HFFc6 (cell line): ENCODE measurements at places on chromosomes 3 and 15.

- no peak for DNase-seq
Observed at GRCh38 chr3:196055683-196056270, 26.1 kb downstream of the TFRC start.

DNA sequence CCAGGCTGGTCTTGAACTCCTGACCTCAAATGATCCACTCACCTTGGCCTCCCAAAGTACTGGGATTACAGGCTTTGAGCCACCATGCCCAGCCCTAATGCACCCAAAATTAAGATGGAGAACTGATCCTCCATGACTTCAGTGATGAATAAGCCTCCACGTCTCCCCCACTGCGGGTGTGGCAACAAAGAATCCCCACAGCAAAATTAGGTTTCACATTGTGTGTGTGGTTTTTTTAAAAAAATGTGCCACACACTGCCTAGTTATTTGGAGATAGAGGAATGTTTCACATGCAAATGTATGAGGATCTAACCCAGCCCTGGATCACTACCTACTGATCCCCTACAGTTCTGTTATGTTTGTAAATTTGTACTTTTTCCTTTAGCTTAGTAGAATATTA lies 17.3 kb downstream of the HDAC11 start:
- DNase-seq, result peak; percentile 24

GRCh38 chr3:139533781-139534454 lies 5.6 kb downstream of the RBP1 start:
- no peak for DNase-seq

DNA sequence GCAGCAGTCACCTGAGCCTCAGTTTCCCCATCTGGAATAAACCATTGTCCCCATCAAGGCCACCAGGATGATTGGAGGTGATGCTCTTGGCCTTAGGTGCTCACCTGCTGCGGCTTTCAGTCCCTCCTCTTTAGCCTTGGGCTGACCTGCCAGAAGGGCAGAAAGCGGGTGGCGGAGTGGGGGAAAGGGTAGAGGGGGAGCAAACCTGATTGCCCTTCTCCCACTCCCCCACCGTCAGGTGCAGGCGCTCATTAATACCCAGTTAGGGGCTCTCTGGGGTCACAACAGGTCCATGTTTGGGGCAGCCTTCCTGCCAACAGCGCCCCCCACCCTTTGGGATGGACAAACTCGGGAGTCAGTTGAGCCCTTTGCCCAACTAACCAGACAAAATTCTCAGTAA lies 50.5 kb downstream of the GRIP2 start:
- DNase-seq, result no peak

GRCh38 chr3:72888546-72889309 lies 882 bp downstream of the GXYLT2 start:
- DNase-seq, result no peak

DNA sequence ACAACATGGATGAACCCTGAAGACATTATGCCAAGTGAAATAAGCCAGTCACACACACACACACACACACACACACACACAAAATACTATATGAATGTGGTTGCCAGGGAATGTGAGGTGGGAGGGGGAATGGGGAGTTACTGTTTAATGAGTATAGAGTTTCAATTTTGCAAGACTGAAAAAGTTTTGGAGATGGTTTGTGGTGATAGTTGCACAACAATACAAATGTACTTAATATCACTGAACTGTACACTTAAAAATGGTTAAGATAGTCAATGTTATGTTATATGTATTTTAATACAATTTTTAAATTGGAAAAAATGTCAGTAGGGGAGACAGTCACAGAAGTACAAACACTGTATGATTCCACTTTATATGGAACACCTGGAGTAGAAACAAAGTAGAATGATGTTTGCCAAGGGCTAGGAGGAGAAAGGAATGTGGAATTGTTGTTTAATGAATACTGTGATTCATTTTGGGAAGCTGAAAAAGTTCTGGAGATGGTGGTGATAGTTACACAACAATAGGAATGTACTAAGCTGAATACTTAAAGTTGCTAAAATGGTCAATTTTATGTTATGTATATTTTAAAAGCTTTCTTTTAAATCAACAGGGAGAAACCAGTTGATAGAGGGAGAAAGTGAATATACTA lies 76.6 kb downstream of the RPL39L start:
- DNase-seq, result peak; percentile 48

- no peak for DNase-seq
Observed at GRCh38 chr15:59189241-59189640, 17.4 kb upstream of the LDHAL6B start.

DNA sequence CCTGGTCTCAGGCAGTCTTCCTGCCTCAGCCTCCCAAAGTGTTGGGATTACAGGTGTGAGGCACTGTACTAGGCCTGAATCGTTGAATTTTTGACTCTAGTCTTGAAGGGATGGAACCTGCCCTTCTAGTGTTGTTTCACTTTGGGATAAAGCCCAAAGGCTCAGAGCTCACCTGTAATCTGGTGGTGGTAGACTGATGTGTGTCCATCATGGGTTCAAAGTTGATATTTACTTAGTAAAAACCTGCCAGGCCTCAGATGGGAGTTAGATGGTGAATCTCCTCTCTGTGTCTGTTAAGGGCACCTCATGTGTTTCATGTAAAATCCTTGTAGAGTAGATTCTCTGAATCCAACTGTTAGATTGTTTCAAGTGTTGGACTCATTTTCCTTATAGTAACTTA lies 41.1 kb downstream of the FNDC3B start:
- DNase-seq, result no peak

GRCh38 chr3:36496684-36497633 lies 116.7 kb downstream of the STAC start:
- DNase-seq, result peak; percentile 12

DNA sequence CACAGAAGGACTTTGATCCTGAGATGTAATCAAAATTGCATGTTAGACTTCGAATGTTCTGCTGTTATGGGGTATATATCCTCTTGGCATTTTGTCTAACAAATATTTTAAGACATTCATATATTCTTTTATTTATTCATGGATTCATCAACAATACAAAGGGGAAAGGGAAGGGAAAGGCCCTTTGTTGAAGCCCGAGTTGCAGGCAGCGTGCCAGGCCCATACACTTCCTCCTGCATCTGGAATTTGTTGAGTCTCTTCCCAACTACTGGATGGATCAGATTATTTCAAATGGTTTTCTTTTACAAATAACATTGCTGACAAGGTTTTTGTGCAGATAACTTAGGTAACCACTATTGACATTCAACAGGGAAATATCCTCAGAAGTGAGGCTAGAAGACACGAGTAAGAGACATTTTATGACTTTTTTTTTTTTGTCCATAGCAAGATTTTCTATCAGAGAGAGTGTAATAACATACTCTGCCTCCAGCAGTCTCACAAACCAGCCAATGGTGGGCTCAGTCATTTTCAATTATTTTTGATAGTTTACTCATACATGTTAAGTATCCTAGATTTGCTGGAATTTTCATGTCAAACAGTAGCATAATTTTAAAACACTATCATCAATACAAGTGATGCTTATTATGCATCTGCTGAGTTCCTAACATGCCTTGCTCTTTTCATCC lies 94.3 kb downstream of the RPL39L start:
- DNase-seq, result no peak

DNA sequence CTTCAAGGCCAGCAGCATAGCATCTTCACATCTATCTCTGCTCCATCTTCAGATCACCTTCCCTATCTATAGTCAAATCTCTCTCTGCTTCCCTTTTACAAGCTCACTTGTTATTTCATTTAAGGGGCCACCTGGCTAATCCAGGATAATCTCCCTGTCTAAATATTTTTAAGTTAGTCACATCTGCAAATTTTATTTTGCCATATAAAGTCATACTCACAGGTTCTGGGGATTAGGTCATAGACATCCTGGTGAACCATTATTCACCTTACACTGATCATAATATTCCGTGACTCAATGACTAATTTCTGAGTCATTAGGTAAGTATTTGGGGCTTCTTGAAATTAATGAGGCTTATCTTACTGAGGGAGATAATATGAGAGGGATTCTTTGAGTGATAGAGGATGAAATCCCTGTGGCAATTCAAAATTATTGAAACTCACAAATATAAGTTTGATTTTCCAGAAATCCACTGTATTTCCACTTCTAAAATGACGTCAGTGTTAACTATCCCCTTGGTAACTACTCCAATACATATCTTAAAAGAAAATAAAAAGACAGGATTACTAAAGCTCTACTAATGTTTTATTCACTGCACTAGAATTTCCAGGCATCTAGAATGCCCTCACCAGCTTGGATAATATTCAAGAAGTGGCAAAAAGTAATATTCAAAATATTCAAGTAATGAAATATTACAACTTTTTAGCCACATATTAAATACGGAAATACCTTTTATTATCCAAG lies 93.7 kb upstream of the RBMS3 start:
- DNase-seq, result peak; percentile 88

DNA sequence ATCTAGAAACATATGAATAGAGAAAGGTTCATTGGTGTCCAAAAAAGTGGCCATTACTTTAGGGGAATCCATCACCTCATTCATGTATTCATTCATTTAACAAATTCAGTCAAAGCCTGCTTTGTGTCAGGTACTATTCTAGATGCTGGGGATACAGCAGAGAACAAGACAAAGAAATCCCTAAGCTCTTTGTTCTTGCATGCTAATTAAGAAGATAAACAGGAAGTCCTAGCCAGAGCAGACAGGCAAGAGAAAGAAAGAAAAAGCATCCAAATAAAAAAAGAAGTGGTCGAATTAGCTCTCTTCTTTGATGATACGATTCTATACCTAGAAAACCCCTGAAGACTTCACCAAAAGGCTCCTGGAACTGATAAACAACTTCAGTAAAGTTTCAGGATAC lies 12.4 kb upstream of the ZMAT3 start:
- no peak for DNase-seq

DNA sequence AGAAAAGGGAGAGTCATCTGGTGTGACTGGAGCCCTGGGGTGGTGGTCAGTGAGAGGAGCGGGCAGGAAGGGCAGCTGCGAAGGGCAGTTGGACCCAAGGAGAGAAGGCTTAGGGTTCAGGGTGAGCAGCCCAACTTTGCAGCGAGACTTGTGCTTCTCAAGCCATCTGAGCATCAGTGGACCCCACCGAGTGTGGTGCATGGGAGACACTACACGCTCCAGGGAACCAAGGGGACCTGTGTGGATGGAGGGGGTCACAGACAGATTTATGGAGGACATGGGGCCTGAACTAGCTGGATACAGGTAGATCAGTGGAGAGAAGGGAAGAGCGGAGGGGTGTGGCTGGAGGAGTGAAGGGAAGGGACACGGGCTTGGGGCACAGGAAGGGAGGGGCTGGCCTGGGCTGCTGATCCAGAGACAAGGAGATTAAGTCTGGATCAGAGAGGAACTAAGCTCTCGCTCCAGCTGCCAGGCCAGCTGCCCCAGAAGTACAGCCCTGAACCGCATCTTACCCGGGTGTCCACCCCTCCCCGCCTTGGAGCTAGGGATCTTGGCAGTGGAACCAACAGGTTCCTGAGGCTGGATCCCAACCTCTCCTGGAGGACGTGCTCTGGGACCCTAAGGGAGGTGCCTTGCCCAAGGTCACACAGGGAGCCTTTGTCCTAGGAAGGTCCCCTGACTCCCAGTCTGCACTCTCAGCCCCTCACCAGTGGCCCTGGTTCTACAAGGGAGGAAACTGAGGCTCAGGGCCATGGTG lies 120.5 kb downstream of the CORO2B start:
- no peak for DNase-seq

DNA sequence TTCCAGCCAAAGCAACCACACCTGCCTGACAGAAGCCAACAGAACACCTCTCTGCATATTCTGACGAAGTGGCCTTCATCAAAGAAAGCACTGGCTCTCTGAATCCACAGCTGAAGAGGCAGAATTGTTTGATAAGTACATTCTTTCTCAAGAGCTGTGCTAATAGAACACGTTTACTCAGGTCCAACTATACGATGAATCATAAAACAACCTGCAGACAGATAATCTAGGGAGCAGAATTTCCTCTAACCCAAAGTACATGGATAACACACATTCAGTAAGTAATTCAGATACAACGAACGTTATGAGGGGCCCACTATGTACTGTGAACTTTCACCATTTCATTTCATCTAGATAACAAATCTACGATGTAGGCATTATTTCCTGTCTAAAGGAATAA lies 25.4 kb downstream of the ALDH1A2 start:
- DNase-seq, result no peak

- DNase-seq, result peak; percentile 9
Observed at GRCh38 chr15:90982135-90982534, 12.2 kb downstream of the PRC1 start.

DNA sequence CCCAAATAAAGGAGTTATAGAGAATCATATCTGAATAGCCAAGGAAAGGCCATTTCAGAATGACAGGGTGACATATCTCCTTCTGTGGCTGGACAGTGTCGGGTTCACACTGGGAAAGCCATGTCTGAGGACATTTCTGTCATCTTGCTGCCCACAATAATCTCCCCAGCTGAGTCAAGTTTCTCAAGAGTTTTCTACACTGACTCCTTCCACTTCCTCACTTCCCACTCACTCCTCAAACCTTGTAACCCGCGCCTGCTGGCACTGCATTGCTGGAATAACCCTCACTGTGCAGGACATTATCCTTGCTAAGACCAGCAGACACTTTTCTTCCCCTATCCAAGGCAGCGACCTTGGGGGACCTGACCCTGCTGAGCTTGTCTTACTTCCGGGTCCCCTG lies 5.3 kb upstream of the INSYN1 start:
- no peak for DNase-seq

GRCh38 chr3:112847692-112848091 lies 1.0 kb upstream of the CD200R1L start:
- no peak for DNase-seq

GRCh38 chr3:45795882-45796765 lies at the start of gene SLC6A20:
TSS of gene SLC6A20 (minus strand) at chr3:45796536. CDS start at chr3:45796419, 117 bp downstream.
- no peak for DNase-seq

GRCh38 chr15:26838742-26839460 lies 28.0 kb upstream of the GABRA5 start:
- no peak for DNase-seq

DNA sequence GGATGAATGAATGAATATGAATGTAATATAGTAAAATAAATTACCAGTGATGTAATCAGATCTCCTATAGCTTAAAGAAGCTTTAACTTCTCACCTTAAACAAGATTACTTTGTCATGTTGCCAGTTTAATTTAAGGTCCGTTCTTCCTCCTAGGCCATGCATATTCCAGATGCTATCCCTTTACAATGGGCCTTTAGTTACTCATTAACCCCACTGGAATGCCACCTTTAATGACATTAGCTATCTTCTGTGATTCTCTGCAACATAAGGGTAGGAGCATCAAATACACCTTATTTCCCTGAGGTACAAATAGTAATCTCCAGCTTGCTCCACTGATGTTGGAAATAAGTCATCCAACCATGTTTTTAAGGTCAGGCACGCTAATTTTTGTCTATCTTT lies 63.0 kb upstream of the TIMP4 start:
- DNase-seq, result no peak
